ENCODE measurements at places on chromosomes 4 and X. TPM values are rescaled to one million over a fixed set of nuclear protein-coding genes. Genes with fewer than 3 reads are reported as not detected.
A peak's percentile ranks its signal among the peaks of the same experiment; 100 is the strongest.

ZGRF1 gene
- total RNA-seq, result 5.6 TPM

GRCh38 chrX:47311932-47312774 lies 58.2 kb upstream of the ZNF157 start:
- no peaks in the 10 kb centered on the region for H3K27me3 ChIP-seq
- no peaks in the 10 kb centered on the region for H3K36me3 ChIP-seq
- H3K27ac ChIP-seq, result no peak overlapping the region
- no peaks in the 10 kb centered on the region for H3K4me1 ChIP-seq
- no peak for DNase-seq

- no peaks in the 10 kb centered on the region for H3K27me3 ChIP-seq
- no peak overlapping the region for H3K27ac ChIP-seq
- H3K4me1 ChIP-seq, result no peaks in the 10 kb centered on the region
- no peaks in the 10 kb centered on the region for H3K36me3 ChIP-seq
Measured at GRCh38 chr4:74084984-74085383, 14.0 kb downstream of the CXCL2 start.

GRCh38 chr4:87116231-87116630 lies 104.2 kb downstream of the KLHL8 start:
- H3K27ac ChIP-seq, result no peak overlapping the region
- no peaks in the 10 kb centered on the region for H3K27me3 ChIP-seq
- H3K4me1 ChIP-seq, result peaks cover 31% of the 10 kb centered on the region

ZDHHC9 gene
- total RNA-seq, result 19.2 TPM

- H3K27ac ChIP-seq, result no peak overlapping the region
- H3K36me3 ChIP-seq, result no peaks in the 10 kb centered on the region
- no peak for DNase-seq
- H3K27me3 ChIP-seq, result no peaks in the 10 kb centered on the region
Measured at GRCh38 chrX:96440941-96441340, 243.7 kb upstream of the DIAPH2 start.

DNA sequence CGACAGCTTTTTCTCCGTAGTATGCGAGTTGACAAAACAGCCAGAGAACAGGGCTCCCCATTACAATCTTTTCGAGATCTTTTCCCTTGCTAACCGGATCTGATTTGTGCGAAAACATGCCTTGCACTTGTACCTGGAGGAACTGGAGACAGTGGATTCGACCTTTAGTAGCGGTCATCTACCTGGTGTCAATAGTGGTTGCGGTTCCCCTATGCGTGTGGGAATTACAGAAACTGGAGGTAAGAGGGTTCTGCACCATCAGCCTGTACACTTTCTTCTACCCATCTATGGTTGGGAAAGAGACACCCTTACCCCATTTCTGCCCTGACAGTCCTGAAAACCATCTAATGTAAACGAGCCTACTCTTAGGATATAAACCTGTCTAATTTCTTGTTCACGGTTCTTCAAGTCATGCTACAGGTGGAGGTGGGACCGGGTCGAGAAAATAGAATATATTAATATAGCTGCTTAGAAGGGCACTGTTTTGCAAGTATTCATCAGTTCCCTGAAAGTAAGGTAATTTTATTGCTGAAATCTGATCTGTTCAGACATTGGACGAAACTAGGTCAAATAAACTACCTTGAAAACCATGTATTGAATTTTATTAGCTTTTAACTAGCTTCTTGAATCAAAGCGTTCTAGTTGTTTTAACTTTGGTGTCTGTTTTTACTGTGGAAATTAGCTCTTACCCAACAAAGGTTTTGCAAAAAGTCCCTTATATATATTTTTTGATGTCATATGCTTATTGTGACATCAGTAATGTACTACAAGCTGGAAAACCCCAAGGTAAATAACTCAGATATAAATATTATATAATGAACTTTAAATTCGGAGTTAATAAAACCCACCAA lies 869 bp downstream of the TMEM184C start:
- no peaks in the 10 kb centered on the region for H3K36me3 ChIP-seq
- no peak for DNase-seq
- peak overlapping the region; percentile 71 for H3K27ac ChIP-seq
- H3K4me1 ChIP-seq, result peaks cover 40% of the 10 kb centered on the region
- H3K27me3 ChIP-seq, result no peaks in the 10 kb centered on the region

EBP gene
- 55.2 TPM for total RNA-seq

DNA sequence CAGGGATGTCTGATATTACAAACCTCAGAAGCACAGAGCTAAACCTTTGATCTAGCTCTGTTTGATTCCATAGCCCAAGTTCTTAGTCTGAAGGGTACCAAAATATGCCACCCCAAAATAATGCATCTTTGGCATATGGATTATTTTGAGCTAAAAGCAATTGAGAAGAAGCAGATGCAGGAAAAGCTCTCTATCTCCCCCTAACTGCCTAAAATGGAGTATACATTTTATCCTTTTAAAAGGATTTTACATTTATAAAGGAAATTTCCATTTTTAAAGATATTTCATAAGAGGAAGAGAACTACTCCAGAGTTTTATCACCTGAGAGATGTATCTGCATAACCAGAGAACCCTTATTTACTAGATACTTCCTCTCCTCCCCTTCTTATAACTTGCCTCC lies 158.7 kb downstream of the ZNF674 start:
- DNase-seq, result no peak
- H3K27me3 ChIP-seq, result no peaks in the 10 kb centered on the region
- H3K4me1 ChIP-seq, result no peaks in the 10 kb centered on the region
- no peak overlapping the region for H3K4me3 ChIP-seq
- no peaks in the 10 kb centered on the region for H3K36me3 ChIP-seq
- no peak overlapping the region for H3K27ac ChIP-seq

GRCh38 chrX:129678614-129679195 lies 23.9 kb upstream of the APLN start:
- H3K27ac ChIP-seq, result peak overlapping the region; percentile 74
- H3K36me3 ChIP-seq, result no peaks in the 10 kb centered on the region
- peak; percentile 72 for DNase-seq

RBM10 gene
- total RNA-seq, result 32.4 TPM

Measured in vagina (tissue), 2 donors.